ENCODE measurements at places on chromosomes 16 and 17.

GRCh38 chr17:65532101-65532890 is 29.2 kb downstream of the AXIN2 start:
- DNase-seq = no peak

- DNase-seq = no peak
Measured at GRCh38 chr17:27928587-27928986, 35.4 kb upstream of the LYRM9 start.

GRCh38 chr16:290015-290680 is 7.2 kb downstream of the PDIA2 start:
- DNase-seq = no peak

DNA sequence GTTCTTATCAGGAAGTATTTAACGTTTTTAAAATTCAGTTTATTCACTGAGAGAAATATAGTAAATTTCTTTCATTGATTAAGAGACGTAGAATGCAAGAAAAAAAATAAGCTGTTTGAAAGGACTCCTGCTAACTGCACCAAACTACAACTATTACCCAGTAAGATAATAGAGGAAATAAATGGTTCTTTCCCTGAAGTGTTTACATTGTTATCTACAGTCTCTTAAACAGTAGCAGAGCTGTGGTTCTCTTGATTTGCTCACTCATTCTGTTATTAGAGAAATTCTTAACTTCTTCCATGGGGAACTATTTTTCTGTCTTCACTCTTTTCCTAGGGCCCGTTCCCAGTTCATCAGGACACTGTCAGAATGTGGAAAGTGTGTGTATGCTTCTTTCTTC is 973.0 kb downstream of the KCNJ2 start:
- no peak for DNase-seq

- DNase-seq = no peak
Measured at GRCh38 chr16:15509593-15510535, 75.5 kb downstream of the BMERB1 start.

DNA sequence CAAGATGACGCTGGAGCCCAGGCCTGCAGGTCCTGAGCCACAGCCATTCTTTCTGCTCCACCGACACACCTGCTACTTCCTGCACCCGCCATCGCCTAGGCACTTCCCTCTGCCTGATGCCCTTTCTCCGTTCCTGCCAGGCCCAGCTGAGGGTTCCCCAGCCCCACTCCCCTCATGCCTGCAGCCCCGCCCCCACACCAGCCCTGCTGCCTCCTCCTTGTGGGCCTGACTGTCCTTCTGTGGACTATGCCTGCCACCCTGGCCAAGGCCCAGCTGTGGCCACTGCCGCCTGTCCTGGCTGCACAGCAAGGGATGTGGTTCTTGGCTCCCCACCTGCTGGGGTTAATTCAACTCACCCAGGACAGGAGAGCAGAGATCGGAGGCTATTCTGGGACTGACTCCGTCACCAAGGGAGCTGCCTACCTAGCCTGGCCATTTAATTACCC is 7.5 kb downstream of the NATD1 start:
- no peak for DNase-seq

DNA sequence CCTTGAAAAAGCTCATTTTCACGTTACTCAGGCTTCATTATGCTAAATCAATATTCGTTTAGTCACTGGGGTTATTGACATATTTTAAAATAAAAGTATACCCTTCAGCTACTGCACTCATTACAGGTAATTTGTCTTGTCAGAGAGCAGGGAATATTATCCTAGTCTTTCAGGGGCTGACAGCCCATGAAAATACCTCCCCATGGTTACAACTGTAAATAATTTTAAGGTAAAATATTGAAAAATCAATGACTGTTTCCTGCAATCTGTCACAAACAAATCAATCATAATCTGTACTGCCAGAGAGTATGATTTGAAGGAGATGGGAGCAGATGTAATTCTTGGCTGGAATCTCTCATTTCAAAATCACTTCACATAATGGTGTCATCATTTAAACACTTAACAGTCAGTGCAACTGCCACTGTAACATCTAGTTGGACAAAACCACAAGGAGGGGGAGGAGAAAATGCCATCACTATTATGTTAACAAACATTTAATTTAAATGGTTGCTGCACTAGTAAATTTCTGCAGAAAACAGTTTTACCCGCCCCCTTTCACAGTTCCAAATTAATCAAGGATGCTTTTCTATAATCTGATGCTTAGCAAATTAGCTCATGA is 9.3 kb upstream of the IRX5 start:
- no peak for DNase-seq

GRCh38 chr16:70375636-70376611 is 29.2 kb downstream of the DDX19A start:
- no peak for DNase-seq

GRCh38 chr17:58112970-58113631 is 29.9 kb downstream of the DYNLL2 start:
- peak; percentile 55 for DNase-seq

- no peak for DNase-seq
Measured at GRCh38 chr16:23058576-23058975, 90.7 kb downstream of the USP31 start.

DNA sequence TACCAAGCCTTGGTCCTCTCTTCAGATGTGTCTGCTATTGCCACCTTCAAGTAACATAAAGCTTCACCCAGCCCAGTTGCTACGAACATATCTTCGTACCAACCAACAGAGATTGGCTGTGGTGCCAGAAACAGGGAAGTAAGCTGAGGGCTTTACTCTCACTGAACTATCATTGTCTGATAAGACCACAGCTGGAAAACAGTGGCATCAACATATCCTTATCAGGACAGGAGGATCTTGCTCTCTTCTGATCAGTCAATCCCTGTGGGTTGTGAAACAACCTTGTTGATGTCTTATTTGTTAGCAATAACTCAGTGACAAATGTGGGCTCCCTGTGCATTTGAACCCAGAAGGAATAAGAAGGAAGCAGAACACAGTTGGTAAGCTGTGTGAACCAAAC is 446.3 kb upstream of the MAF start:
- no peak for DNase-seq

GRCh38 chr17:79473876-79474440 is 136.9 kb downstream of the RBFOX3 start:
- DNase-seq = no peak

GRCh38 chr17:76236603-76237002 is 3.7 kb downstream of the RNF157 start:
- no peak for DNase-seq

DNA sequence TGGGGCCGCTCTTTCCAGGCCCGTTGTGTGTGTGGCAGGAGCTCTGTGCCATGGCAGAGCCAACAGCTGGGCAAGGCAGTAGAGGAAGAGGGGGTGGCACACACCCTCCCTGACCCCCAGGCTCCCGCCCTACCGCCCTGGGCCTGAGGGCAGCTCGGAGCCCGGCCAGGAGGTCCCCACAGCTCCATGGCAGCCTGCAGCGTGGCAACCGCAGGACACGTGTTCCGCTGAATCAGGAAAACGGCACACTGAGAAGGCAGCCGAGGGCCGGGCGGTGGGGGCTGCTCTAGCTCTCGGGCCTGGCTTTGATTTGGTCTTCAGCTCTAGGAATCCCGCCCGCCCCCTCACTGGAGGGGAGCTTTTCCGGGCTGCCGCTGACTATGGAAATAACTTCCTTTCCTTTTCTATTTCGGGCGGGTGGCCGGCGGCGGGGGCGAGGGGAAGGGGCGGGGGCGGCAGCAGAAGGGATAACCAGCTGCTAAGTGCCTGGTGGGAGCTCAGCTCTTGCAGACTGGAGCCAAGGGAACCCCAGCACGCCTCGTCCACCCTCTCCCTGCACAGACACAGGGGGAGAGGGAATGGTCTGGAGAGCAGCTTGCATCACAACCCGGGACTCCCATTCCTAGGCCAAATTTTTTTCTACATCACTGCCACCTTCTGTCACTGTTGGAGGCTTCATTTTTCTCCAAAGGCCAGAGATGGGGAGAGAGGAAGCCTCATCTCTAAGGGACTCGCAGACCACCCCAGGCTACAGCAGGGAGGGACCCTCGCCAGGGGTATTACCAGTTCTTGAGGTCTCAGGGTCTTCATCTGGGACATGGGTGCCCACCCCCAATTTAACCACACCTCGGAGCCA is 24.8 kb upstream of the MRPS23 start:
- peak; percentile 72 for DNase-seq

Measured in thoracic aorta (tissue), 2 donors.